Activated T-helper 1 cell treated with anti-CD3 and anti-CD28 coated beads, Interleukin-12 subunit alpha, Interleukin-12 subunit beta, Interleukin-2, Interleukin-4 antibody, amounts not matched to agents 30 ng/mL and 10 ng/mL and 1 ng/mL, durations not matched to agents 14 hours and 24 hours and 36 hours (primary cell): ENCODE measurements at places on chromosomes 6 and 20.

DNA sequence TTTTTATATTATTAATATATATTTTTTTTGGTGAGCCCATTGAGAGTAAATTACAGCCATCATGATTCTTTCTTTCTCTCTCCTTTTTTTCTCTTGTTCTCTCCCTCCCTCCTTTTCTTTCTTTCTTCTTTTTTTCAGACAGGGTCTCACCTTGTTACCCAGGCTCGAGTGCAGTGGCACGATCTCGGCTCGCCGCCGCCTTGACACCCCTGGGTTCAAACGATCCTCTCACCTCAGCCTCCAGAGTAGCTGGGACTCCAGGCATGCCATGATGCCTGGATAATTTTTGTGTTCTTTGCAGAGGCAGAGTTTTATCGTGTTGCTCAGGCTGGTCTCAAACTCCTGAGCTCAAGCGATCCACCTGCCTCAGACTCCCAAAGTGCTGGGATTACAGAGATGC is 1.6 kb downstream of the CCDC170 start:
- DNase-seq, result no peak

DNA sequence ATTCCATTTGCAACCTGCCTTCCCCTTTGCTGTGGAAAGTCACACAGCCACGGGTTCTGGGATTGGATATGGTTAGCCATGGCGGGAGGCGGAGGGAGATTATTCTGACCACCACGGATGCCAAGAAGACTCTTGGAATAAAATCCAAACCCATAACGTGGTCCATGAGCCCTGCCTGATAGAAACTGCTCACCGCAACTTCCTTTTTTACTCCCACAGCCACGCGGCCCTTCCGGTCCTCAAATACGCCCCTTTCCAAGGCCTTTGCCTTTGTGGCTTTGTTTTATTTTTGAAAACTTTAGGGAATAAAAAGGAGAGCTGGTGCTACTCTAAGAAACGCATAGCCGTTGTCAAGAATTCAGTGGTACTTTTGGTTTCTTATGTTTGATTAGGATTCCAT is 602.5 kb upstream of the CDH4 start:
- DNase-seq, result no peak

- no peak for DNase-seq
Observed at GRCh38 chr6:168534265-168534664, 93.3 kb downstream of the SMOC2 start.

- no peak for DNase-seq
Observed at GRCh38 chr6:113428702-113429101, 428.4 kb upstream of the MARCKS start.

- DNase-seq, result no peak
Observed at GRCh38 chr6:168506460-168506859, 65.5 kb downstream of the SMOC2 start.

- DNase-seq, result no peak
Observed at GRCh38 chr20:16699293-16699692, 30.5 kb upstream of the SNRPB2 start.

DNA sequence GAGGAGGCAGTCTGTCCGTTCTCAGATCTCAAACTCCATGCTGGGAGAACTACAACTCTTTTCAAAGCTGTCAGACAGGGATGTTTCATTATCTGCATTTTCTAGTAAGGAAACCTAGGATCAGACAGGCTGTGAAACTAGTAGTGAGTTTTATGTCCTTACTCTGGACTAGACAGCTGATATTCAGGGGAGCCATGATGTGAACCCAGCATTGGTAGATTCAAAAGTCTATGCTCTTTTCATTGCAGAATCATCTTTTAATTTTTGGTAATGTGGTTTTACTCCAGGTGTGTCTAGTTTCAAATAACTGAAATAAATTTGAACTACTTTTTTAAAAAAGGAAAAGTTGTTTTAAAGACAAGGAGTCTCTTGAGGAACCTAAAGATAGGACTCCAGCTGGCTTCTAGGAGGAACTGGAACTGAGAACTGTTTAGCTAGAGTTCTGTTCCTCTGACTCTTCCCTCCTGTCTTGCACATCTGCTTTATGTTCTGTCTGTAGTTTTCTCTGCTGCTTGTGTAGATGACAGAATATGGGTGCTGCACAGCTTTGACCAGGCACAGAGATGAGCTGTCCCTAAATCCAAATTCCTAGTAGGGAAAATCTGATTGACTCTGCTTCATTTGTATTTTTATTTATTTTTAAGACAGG is 27.8 kb upstream of the RNF144B start:
- DNase-seq, result no peak

GRCh38 chr6:3466488-3467219 is 9.8 kb upstream of the SLC22A23 start:
- DNase-seq, result no peak

DNA sequence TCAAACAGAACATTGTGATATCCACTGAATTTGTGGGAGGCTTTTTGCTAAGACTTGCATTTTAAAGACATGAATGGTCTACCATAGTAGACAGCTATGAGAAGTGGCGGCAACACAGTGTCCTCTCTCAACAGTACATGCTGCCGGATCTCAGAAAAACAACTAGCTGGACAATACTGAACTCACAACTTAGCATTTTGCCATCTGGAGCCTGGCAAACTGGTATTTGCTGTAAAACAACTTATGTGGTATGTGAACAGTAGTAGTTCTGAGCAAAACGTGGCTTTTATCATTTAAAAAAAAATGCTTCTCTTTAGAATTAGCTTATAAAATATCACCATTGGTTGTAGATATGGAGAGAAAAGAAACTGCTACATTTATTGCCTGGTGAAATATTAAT is 3.3 kb upstream of the PXDC1 start:
- no peak for DNase-seq

DNA sequence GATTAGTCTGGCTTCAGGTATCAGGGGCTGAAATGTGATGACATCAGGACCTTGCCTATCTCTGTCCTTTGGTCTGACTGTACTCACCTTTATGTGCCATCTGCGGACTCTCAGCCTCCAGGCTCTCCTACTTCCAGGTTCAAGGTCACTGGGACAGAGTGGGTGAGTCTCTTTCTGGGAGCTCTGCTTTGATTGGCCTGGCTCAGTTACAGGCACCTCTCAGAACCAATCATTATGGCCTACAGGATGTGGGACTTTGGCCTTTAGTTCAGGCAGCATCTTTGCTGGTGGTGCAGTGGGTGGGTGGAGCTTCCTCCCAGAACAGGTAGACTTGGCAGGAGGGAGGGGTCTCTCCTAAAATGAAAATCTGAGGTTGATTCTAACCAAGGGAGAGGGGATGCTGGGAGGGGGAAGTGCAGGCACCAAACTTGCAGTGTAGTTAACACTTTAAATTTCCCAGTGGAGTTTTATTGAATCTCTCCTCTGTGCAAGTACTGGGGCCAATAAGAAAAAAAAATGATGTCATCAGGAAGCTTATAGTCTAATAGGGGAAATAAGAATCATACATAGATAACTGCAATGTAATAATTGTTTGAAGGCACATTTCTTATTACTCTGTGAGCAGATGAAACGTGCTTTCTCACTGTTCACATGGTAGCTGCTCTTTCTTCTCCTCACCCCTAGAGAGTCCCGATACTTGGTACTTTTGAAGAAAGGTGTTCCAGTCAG is 53.4 kb downstream of the SLC24A3 start:
- DNase-seq, result no peak

- DNase-seq, result no peak
Observed at GRCh38 chr20:50346374-50347283, 156.0 kb downstream of the CEBPB start.

DNA sequence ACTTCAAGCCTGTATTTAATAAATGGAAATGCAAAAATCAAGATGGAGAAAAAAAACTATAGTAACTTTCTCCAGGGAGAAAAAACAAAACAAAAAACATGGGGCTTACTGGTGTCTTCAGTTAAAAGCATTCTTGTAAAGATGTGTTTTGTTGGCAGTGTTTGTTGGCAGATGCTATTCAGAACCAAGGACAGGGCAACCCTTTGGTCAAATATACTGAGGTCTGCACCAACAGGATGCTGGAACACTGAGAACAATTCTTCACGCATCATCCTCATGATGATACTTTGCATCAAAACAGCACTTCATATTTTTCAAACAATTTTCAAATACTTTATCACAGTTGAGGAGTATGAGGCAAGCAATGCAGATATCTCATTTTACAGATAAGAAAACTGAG is 63.7 kb upstream of the CBLN4 start:
- no peak for DNase-seq

DNA sequence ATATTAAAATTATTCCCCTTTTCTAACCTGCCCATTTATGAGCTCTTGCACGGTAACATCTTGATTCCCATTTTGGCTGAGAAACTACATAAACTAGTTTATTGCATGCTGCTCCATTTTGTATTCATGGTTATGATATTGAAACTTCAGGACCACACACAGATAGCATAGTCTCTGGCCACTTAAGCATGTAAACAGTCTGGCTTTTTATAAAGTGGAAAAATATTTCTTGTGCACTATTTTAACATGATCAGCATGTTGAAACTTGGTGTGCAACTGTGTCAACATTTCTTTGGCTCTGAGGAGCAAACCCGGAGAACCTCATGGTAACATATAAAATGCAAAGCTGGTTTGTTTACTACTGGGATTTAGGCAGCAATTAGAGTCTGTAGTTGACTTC is 70.7 kb downstream of the SLX4IP start:
- DNase-seq, result no peak
